Activated CD4-positive, alpha-beta T cell treated with anti-CD3 and anti-CD28 coated beads, Interleukin-2, amount 50 U/mL, for 16 hours (primary cell): ENCODE measurements at places on chromosomes 2 and 18.
A peak's percentile ranks its signal among the peaks of the same experiment; 100 is the strongest.

DNA sequence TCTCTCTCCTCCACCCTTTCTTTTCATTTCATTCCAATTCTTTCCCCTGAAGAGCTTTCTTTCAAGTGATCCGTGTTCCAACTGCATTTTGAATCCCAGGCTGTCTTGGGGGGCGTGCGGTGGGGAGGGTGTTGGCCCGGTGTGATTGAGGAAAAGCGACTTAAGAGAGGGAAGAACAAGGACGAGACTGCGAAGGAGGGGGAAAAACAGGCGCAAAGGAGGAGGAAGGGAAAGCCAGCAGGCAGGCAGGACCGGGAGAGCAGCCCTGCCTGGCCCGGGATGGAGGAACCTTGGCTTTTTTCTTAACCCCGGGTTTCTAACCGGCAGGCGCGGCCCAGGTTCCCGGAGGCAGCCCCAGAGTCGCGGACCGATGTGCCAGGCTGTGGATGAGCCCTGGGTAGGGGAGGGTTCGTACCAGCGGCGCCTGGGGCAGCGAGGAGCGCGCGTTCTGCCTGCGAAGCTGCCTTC lies 1.3 kb downstream of the ADCYAP1 start:
- DNase-seq: no peak

DNA sequence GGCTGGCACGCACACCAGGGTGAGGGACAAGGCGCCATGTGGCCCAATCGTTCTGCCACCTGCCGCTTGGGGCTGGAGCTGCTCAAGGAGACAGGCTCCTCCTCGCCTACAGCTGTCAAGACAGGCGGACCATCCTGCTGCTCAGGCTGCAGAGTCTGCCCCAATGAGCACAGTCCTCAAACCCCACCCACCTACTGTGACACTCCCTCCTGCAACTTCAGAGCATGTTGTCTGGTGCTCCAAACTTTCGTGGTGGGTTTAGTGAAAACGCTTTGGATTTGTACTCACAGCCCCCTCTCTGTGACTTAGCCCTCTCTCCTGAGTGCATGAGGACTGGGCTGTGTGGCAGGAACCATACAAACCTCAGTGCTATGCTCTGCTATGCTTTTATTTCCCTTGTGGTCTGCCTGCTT lies 23.2 kb upstream of the SLC35F6 start:
- no peak for DNase-seq

DNA sequence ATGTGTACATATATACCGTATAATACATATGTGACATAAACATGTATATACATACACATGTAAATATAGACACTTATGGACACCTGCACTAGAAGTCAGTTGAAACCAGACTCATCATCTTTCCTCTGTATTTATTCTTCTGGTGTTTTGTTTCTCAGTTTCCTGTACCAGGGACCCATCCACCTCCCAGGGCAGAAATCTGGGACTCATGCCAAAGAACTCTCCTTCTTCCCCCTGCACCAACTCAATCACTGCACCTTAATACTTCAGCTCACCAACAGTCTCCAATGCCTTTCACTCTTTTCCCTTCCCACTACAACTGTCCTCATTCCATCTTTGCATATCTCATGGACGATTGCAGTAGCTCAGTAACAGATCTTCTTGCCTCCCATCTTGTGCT lies 428.0 kb downstream of the FBXO15 start:
- DNase-seq: no peak

DNA sequence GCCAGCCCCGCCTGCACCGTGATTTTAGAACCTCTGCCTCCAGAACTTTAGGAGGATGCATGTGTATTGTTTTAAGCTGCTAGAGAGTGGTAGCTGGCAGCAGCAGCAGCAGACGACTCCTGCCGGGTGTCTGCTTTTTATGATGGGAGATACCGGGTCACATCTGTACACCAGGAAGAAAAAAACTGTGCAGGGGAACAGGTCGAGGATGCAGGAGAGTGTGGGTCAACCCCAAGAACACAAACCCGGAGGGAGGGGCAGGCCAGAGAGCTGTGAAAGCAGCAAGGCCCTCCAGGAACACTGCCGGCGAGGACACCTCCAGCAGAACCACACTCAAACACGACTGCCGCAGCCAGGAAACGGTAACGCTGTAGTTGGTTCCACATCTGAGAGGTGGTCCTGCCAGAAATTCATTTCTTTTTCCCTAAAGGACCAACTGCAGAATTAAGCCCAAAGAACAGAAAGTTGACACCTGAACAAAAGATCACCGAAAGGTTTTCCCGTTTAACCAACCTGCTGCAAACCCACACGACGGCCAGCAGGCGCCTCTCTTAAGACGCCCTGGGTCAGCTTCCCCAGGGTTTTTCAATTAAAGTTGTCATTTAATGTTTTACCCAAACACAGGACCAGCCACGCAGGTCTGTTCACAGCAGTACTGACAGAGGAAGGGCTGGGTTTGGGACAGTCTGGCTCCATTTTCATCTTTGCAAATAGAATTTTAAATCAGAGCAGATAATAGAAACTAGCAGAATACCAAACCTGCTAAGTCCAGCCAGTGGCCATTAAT lies 60.5 kb downstream of the NDUFA10 start:
- no peak for DNase-seq

GRCh38 chr2:220076734-220077133 lies 449.3 kb downstream of the SLC4A3 start:
- DNase-seq: no peak

- DNase-seq: no peak
These were observed 135.9 kb upstream of the SERPINE2 start for GRCh38 chr2:224174990-224175389.

- DNase-seq: no peak
These were observed 440.8 kb upstream of the SALL3 start for GRCh38 chr18:78538669-78539440.

DNA sequence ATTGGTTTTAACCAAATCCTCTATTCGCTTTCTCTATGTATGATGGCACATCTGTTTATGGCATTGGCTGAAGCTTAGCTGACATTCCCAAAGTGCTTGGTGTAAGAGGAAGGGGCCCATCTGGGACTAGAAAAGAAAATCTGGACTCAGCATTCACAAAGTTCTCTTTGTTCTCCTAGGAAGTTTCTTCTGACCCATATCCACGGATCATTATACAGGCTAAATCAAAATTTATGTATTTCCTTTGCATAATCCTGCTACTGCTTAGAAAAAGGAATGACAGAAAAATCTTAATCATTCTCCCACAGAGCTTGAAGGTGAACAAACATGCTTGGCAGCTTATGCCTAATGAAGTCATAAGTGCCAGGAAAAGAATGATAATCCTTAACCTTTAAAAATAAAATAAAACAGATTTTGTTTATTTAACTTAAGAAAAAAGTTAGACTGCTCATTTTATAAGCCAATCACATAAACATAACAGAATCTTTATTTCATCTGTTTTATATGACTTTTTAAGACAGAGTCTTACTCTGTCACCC lies 88.4 kb downstream of the NYAP2 start:
- no peak for DNase-seq

GRCh38 chr2:73746015-73746876 lies 9.1 kb upstream of the TPRKB start:
- DNase-seq: no peak

- no peak for DNase-seq
These were observed 148.5 kb downstream of the TXNL1 start for GRCh38 chr18:56489893-56490292.

DNA sequence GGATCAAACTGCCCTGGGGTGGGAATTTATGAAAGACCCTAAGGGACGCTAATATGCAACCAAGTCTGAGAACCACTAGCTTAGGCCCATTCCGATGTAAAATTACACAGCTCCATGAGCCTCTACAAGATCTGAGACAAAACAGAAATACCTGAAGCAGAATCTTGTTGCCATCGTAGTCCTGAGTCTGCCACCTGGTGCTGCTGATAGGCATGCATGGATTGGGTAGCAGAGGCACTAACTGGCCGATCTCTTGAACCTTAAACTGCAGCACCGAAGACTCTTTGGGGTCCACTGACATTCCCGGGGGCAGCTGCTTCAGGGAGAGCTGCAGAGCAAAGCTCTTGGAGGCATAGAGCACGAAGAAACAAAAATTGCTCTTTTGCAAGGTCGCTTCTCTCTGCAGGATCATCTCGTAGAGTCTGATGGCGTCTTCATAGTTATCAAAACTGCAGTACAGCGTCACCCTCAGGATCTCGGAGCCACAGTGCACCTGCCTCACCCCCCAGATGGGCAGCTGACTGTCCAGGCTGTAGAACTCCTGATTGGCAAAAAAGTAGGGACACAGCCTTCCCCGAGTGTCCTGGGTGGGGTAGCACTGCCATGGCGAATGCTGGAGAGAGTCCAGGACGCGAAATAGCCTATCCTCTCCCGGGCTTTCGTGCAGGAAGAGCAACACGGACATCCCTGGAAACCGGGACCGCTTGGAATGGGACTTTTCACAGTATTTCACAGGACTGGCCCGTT lies 848 bp downstream of the FAM124B start:
- DNase-seq: no peak

GRCh38 chr2:76178610-76179009 lies 467.9 kb upstream of the GCFC2 start:
- DNase-seq: no peak

DNA sequence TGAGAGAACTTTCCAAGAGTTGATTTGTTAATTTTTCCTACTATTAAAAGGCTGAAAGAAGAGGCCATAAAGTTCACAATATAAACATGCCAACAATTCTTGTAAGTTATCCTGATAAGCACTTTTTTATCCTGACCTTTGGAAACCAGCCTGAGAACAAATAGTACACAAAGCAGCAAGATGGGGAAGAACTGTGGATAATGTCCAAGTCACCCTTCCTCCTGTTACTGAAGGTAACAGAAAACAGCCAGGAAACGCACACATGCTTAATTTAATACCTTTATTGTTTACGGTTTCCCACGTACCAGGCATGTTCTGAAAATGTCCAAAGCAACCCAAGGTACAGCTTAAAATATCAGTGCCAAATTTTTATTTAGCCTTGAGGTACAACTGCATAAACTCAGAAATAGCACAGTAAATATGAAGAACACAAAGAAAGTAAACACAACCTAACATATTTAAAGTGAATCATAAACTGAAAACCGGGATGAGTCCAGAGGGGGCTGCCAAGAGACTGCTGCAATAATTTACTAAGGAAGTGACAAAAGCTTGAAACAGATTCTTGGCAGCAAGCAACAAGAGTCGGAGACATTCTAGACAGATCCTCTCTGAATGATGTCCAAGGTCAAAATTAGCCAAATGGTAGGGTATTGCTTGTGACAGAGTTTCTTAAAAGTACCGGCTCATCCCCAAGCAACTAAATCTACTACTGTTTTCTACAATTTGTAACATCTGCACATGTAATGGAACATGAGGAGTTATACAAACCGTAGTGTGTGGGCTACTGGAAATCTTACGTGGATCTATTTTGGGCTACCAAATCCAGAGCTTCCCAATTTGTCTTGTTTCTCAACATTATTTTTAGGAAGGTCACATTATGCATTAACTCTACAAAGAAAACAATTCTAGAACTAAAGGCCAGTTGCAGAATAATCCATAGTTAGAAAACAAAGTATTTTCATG lies 93.2 kb downstream of the CABYR start:
- no peak for DNase-seq

DNA sequence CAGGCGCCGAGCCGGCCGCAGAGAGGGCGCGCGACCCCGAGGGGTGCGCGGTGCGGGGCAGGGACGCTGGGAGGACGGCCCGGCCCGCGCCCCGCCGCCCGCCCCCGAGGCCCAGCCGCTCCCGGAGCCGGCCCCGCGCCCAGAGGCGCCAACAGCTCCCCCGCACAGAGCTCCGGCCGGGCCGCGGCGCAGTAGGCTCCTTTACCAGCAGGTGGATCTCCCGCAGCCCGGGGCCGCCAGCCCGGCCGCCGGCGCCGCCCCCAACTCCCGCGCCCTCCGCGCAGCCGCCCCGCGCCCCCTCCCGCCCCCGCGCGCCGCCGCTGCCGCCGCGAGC lies 258 bp downstream of the MGAT4A start:
- peak; percentile 52 for DNase-seq

DNA sequence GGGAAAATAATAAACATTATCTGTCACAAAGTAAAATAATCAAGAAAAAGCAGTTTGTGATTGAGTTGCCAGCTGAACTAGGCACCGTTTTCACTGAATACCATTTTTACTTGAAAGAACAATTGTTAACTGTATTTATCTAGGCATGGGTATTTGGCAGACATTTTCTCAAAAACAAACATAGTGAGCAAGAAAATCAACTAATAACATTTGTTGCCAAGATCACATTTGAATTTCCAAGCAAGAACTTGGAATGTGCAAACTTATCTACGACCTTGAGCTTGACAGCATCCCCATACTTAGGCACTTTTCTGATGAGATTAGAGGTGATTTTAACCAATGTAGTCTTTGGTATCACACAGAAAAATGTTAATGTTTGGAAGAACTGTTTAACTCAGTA lies 16.7 kb downstream of the SS18 start:
- DNase-seq: no peak

DNA sequence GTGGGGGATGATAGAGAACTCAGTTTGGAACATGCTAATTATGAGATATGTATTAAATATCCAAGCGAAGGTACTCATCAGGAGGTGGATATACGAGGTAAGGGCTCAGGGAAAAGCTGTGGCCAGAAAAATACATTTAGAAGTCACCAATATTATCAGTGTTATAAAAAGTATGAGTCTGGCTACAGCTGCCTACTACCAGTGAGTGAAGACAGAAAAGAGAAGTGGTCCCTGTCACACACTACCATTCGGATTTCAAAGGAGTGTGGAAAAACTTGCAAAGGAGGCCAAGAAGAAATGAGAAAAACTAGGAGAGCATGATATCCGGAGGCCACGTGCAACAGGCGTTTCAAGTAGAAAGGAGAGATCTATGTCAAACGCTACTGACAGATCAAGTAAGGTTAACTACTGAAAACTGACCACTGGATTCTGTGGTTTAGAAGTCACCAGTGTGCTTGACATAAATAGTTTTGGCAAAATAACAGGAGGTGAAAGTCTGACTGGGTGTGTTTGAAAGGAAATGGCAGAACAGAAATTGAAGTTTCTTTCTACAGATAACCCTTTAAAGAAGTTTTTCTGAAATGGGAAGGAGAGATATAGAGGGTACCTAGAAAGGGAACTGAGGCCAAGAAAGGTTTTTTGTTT lies 118.7 kb upstream of the DNMT3A start:
- no peak for DNase-seq

- no peak for DNase-seq
These were observed 45.9 kb upstream of the ITGA4 start for GRCh38 chr2:181411105-181411849.

DNA sequence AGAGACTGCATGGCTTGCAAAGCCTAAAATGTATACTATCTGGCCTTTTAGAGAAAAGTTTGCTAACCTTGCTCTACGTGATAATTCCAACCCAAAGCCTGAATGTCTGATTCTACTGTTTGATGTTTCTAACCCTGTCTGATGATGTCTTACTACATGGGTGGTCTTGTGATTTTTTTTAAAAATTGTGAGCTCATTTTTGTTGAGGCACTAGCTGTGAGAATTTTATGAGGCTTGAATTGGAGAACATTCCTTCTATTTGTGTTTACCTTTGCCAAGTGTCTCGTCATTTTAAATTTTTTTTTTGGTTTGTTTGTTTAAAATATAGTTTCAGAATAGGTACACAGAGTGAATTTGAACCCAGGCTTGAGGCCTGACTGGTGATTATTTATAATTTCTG lies 15.2 kb upstream of the LTBP1 start:
- DNase-seq: no peak
